ENCODE measurements at places on chromosomes 4 and X.

- no peak for DNase-seq
Measured at GRCh38 chrX:39248330-39248729, 447.1 kb downstream of the MID1IP1 start.

DNA sequence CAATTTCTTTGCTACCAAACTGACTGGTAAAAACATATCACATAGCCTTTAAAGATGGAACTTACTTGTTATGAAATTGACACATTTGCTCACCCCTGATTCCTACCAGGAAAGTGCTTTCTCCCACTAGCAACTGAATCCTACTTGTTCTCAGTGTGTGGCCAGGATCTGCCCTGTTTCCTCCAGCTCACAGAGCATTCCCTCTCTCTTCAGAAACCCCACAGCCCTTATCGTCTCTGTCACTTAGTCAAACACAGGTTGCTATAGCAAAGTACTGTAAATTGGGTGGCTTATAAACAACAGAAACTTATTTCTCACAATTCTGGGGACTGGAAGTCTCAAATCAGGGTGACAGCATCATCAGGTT lies 265.2 kb upstream of the BOD1L1 start:
- no peak for DNase-seq

- no peak for DNase-seq
Measured at GRCh38 chr4:82145850-82146249, 227.9 kb downstream of the HNRNPD start.

GRCh38 chrX:129786210-129786651 lies 6.5 kb downstream of the SASH3 start:
- DNase-seq, result no peak

DNA sequence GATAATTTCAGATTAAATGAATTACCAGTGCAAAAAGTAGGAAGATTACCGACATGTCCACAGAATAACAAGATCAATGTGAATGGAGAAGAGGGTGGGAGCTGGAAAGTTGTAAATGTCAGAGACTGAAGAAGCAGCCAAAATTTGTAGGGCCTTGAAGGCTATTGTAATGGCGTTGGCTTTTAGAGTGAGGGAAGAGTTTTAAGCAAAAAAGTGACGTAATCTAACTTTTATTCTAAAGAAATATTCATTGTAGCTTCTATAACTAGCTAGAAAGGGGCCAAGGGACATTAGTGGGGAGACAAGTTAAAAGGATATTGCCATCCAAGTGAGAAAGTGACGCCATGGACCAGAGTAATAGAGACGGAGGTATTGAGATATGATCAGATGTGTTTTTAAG lies 63.3 kb upstream of the PCDH7 start:
- no peak for DNase-seq

DNA sequence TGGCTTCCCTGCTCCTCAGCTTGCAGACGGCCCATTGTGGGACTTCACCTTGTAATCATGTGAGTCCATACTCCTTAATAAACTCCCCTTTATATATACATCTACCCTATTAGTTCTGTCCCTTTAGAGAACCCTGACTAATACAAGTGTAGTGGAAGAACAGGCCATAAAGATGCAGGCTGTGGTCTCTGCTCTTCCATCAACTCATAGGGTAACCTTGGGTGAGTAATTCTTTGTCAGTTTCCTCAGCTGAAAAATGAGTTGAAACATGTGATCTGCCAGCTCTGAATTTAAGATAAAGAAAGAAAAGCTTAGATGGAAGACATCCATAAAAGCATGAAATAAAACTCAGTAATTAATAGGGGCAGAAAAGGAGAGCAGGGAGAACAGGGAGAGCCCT lies 103.6 kb downstream of the ENOX2 start:
- no peak for DNase-seq

DNA sequence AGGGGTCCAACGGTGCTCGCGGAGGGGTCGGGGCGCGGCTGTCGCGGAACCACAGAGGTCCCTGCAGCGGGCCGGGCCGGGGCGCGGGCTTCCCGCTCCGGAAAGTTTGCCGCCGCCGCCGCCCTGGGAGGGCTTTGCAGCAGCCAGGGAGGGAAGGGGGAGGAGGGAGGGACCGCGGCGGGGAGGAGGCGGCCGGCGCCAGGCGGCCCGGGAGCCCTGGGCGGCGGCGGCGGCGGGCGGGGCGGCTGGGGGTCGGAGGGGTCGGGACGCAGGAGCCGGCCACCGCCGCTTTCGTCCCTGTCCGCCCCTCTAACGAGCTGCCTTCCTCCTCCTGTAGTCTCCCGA lies 375 bp downstream of the FGFR3 start:
- peak; percentile 9 for DNase-seq

GRCh38 chr4:115687052-115687755 lies 573.8 kb upstream of the NDST4 start:
- no peak for DNase-seq

DNA sequence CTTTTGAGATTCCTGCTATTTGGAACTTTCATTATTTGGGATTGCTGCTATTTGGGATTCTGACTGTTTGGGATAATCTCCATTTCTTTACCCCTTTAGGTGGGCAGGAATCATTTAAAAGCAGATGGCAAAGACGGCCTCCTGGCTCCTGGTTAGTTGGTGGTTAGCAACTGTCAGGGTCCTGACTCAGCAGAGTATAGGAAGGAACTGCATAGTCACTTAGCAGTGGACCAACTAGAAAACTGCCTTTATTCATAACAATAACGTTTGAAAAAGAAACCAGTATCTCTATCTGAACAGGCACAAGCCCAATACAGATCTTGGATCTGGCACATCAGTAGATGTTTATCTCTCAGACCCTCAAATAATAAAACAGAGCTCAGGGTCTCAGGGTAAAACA lies 469.7 kb upstream of the FGF16 start:
- no peak for DNase-seq

DNA sequence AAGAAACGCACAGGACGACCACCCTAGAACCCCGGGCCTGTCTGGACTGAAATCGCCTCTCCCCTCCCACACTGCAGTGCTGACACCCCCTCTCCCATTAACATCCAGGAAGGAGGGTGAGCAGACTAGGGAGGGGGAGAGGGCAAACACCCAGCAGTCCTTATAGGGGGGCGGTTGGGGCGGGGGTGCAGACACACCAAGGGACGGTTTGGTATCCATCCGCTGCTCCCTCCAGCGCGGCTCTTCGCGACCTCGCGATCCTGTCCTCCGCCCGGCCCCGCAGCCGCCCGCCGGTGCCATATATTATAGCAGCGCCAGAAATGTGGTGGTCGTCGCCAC lies 411 bp upstream of the GPRASP1 start:
- no peak for DNase-seq

DNA sequence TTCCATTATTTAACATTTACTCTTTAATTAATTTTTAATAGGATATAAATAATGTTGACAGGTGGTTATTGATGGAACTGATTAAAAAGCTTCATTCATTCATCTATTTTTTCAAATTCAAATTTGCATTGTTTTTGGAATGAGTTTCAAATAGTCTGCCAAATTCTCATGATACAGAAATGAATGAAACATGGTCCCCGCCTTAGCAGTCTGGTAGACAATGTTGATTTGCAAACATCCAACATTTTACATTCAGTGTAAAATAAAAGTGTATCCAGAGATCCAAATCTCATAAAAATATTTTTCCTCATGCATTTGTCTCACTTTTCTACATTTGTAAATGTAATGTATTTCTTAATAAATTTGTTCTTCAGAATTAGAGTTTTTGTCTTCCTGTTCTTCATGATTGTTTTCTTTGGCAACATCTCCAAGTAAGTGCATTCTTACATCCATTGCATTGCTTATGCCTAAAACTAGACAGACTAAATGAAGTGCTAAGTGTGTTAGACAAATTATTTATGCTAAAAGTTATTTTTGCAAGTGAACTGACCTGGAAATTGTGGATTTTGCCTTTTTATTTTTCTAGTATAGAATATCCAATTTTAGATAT lies 142.3 kb downstream of the PCDH18 start:
- DNase-seq, result no peak

GRCh38 chr4:126273746-126274145 lies 959.0 kb downstream of the FAT4 start:
- DNase-seq, result no peak

- no peak for DNase-seq
Measured at GRCh38 chr4:38788317-38788716, 5.5 kb upstream of the TLR10 start.

DNA sequence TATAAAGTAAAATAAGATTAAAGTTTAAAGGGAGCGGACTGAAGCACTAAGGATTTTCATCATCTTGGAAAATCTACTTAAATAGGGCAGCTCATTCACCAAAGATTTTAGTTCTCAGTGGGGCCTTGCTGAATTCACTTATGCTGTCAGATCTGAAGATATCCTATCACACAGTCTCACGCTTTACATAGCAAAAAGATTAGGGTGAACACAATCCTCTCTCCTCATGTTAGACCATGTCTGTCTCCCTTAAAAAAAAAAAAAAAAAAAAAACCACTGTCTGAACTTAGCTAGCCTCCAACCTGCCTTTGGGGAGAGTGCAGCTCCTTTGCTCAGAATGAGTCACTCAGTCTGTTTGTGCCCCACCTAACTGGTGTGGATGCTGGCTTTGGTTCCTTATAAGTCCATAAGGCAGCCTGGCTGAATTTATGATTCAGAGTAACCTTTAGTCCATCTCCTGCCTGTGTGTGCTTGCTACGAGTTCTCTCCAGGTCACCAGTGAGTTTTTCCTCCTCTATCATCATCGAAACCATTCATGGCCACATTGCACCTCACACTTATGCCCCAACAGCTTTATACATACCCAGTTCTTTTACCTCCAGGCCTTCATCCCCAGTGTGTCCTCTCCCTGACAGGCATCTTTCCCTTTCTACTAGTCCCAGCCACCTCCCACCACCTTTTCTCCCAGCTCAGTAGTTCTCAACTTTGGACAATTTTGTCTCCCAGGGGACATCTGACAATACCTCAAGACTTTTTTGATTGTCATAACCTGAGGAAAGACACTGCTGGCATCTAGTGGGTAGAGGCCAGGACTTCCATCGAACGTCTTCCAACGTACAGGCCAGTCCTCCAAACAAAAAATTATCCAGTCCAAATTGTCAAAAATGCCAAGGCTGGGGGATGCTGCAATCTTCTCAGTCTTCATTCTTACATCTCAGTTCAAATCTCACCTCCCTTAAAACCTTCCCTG lies 220.7 kb upstream of the EMCN start:
- no peak for DNase-seq

DNA sequence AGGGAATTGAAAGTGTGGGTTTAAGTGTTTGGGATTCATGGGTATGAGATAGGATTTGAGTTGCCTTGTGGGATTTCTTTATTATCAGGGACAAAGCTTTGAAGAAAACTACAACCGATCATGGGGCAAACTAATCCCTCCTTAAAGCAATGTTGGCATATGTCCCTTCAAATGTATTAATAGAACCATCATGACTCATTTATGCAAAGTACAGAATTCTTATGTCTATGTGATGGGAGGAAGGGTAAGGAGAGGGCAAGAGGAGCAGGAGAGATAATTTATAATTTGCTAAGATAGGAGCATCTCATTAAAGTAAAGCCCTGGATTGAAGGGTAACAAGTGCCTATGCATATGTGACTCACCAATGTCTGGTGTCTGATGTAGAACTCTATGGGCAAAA lies 94.2 kb downstream of the PHEX start:
- no peak for DNase-seq
